ENCODE measurements at places on chromosomes 7 and 10.
A peak's percentile ranks its signal among the peaks of the same experiment; 100 is the strongest.

DNA sequence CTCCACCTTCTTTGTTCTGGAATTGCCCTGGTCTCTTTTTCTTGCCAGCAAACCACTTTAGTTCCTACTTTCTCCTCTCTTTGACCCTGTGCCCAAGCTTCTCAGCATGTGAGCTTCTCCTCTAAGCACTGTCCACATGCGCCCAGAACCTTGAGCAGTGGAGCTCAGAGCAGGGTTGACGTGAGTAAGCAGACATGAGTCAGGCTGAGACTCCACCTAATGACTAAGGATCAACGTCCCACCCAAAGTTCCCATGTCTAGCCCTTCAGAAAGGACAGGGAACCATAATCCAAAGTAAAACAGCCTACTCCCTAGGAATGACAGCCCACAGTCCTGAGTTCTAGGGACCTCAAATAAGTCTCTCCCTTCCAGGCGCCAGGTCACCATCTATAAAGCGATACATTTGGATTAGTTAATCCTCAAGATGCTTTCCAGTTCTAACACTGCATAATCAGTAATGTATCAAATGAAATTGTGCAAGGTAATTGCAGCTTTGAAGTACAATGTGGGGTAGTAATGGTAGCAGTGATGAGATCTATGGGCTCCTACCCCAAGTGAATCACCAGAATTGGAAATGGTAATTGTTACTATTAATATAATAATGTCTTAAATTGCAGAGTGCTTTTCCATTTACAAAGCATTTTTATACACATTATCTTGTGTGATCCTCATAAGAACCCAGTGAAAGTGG is 44.5 kb downstream of the KCNMA1 start:
- H3K27ac ChIP-seq: no peak overlapping the region
- DNase-seq: peak; percentile 27

GRCh38 chr7:29518616-29519015 is 45.0 kb upstream of the PRR15 start:
- no peaks in the 10 kb centered on the region for H3K4me1 ChIP-seq
- DNase-seq: no peak
- no peak overlapping the region for H3K4me3 ChIP-seq
- peaks cover 12% of the 10 kb centered on the region for H3K27me3 ChIP-seq

DNA sequence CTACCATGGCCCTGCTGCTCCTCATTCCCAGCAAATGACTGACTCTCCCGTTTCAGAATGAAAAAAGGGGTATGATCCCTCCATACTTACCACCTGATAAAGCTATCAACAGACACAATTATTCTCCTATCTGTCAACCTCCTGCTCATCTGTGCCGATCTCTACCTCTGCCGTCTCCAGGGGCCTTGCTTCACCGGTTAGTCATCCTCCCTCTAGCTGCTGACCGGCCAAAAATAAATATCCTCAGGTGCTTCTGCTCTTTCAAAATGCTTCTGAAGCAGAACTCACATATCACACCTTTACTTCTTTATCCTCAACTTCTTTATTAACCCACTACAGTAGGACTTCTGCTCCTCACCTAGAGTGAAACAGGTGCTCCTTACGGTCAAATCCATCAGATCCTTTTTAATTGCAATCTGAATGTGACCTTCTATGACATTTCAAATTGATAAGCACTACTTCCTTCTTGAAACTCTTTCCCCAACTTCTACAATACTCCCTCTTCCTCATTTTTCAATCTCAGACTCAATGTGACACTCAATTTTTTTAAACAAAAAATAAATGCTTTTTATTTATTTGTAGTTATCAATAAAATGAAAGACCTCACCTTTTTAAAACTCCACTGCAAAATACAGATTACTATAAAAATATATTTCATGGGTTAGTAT is 63.2 kb downstream of the LMBR1 start:
- no peak overlapping the region for H3K4me3 ChIP-seq
- no peak for DNase-seq
- H3K27ac ChIP-seq: no peak overlapping the region

DNA sequence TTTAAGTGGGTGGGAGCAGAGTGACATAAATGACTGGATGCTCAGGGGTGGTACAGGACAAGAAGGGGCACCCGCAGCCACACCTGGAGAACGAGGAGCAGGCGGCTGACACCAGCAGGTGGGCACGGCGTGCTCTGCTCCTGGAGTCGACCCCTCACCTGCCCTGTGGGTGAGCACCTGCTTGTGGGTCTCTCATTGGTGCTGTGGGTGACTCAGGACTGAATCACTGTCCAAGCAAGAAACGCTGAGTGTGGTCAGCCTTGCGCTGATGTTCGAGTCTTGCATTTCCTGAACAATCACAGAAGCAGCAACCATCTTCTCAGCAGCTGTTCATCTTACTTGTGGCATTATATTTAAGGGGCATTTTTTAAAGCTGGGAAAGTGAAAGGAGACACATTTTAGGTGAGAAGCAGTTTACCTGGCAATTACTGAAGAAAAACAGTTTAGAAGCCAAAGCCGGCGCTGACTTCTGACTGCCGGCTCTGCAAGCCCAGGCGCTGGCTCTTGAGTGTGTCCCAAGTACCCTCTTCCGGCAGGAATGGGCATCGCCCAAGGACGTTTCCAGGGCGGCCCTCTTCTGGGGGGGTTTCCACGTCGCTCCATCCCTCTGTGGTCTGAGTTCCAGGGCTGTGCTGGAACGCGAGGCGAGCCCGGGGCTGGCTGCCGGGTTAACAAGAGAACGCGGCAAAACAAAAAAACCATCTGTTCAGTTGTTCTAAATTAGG is 145.2 kb upstream of the PFKP start:
- no peak overlapping the region for H3K4me3 ChIP-seq
- H3K27ac ChIP-seq: no peak overlapping the region
- no peak for DNase-seq
- H3K4me1 ChIP-seq: no peaks in the 10 kb centered on the region
- no peaks in the 10 kb centered on the region for H3K36me3 ChIP-seq

DNA sequence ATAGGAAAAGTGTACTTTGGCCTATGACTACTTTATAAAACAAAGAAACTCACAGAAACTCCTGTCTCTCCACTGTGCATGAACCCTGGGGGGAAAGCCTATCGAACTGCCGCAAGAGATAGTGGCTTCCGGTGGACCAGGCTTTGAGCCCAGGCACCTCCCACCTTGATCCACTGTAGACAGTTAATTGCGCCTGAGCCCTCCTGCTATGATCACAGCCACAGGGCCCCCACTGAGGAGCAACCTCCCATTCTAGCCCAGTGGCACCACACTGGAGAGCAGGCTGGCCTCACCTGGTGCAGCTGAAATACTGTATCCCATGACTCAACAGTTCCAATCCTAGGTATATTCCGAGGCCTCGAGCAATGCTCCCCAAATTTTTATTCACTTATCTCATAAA is 98.8 kb downstream of the COBL start:
- no peaks in the 10 kb centered on the region for H3K4me1 ChIP-seq
- H3K27ac ChIP-seq: no peak overlapping the region
- H3K36me3 ChIP-seq: no peaks in the 10 kb centered on the region
- no peaks in the 10 kb centered on the region for H3K27me3 ChIP-seq

DNA sequence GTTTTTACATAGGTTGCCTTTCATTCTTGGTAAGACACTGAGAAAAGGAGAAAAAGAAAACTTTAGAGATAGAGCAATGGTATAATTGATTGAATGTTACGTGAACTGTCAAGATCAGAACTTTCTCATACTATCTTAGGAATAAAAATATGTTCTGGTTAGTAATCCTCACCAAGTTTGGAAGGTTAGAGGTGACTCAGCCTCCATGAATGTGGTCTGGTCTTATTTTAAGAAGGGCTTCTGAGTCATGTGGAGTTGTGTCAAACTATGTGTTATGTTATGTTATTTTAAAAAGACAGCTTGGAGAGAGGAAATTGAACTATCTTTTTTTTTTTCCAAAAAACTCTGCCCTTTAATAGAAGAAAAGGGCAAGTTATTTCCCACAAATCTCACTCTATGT is 458.6 kb upstream of the KLF6 start:
- peaks cover under 1% of the 10 kb centered on the region for H3K27me3 ChIP-seq
- no peak for DNase-seq
- no peak overlapping the region for H3K27ac ChIP-seq
- no peaks in the 10 kb centered on the region for H3K4me1 ChIP-seq
- H3K4me3 ChIP-seq: no peak overlapping the region
- H3K36me3 ChIP-seq: no peaks in the 10 kb centered on the region

DNA sequence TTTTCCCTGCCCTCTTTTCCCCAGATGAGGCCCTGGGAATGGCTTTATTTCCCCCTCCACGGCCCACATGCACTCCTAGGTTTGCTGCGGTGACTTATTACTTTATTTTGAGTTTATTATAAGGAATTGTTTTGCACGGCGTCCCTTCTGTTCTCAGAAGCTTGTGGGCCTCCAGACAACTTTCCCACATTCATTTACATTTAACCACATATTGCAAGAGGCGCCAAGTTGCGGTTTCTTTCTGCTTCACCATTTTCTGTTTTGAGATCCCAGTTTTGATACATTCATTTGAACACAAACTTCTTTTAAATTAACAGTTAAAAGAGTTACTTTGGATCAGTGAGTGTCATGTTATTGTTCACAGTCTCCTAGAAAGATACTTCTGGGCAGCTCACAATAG is 532.5 kb upstream of the MGMT start:
- no peak overlapping the region for H3K27ac ChIP-seq
- H3K4me3 ChIP-seq: no peak overlapping the region
- no peaks in the 10 kb centered on the region for H3K4me1 ChIP-seq
- no peak for DNase-seq

DNA sequence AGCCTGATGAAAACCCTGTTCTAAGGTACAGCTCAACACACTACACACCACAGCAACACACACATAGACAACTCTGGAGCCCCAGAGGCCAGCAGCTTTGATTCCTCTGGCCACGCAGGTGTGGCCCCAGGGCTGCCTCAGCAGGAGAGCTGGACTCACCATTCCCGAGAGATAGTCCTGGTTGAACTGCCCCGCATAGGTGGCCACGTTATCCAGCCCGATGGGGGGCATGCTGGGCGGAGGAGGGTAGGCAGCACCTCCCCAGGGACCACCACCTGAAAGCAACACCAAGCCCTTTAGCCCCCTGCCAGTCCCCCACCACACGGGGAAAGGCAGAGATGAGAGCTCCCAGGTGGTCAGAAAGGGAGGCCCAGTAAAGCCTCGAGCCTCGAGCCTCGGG is 34.7 kb downstream of the ANXA11 start:
- no peak overlapping the region for H3K4me3 ChIP-seq
- no peak overlapping the region for H3K27ac ChIP-seq
- H3K27me3 ChIP-seq: no peaks in the 10 kb centered on the region
- H3K4me1 ChIP-seq: no peaks in the 10 kb centered on the region
- peaks cover 71% of the 10 kb centered on the region for H3K36me3 ChIP-seq

DNA sequence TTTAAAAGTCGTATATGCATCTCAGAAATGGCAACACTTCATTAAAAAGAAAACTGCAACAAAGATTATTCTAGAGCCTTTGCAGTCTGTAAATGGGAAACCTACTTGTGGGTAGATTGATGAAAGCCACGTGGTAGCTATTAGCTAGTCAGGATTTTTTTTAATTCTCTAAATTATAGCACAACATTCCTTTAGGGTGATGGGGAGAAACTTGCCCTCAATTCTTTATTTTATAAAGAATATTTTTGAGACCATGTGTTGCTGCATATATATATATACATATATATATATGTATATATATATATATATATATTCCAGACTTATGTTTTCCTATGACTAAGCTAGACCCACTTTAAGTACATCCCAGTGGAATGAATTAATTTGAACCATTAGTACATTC is 118.0 kb downstream of the PPP1R3A start:
- H3K4me3 ChIP-seq: no peak overlapping the region
- H3K4me1 ChIP-seq: no peaks in the 10 kb centered on the region
- no peak for DNase-seq
- H3K36me3 ChIP-seq: no peaks in the 10 kb centered on the region
- H3K27me3 ChIP-seq: no peaks in the 10 kb centered on the region

GRCh38 chr10:69009360-69009759 is 20.8 kb downstream of the KIFBP start:
- peaks cover 51% of the 10 kb centered on the region for H3K36me3 ChIP-seq
- no peak for DNase-seq
- H3K27me3 ChIP-seq: no peaks in the 10 kb centered on the region
- H3K27ac ChIP-seq: no peak overlapping the region
- no peak overlapping the region for H3K4me3 ChIP-seq
- H3K4me1 ChIP-seq: no peaks in the 10 kb centered on the region

DNA sequence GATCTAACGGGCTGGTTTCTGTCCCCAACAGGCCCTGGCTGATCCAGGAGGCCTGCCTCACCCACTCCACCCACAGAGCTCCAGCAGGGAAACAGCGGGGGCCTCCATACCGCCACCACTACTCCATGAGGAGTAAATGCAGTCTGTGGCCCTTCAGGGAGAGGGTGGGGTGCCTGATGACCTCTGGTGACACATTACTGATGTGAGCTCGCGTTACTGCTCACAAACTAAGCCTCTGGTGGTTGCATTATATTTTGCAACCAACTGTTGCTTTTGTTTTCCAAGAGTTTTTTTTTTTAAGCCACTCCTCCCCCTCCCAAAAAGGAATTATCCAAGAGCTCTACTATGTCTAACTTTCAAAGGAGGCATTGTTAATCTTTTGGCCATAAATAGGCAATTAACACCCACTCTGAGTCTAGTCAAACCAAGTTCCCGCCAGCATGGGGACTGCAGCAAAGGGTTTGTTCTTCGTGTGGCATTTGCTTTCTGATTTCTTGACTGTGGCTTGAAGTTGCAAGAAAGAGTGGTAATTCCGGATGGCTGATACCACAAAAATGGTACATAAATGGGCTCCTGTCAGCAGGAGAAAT is 72.6 kb downstream of the FAM53B start:
- peak; percentile 86 for DNase-seq
- peaks cover 16% of the 10 kb centered on the region for H3K36me3 ChIP-seq

- no peak overlapping the region for H3K4me3 ChIP-seq
- H3K27ac ChIP-seq: no peak overlapping the region
- H3K36me3 ChIP-seq: no peaks in the 10 kb centered on the region
- H3K27me3 ChIP-seq: no peaks in the 10 kb centered on the region
These were observed 154.8 kb downstream of the CHN2 start for GRCh38 chr7:29349362-29349761.

GRCh38 chr10:96991313-96991841 is 159.3 kb downstream of the LCOR start:
- no peak overlapping the region for H3K4me3 ChIP-seq
- no peaks in the 10 kb centered on the region for H3K4me1 ChIP-seq

- no peak within 1 kb of the TSS for H3K27ac ChIP-seq
- H3K27me3 ChIP-seq: no peaks in the 10 kb centered on the region
- no peaks in the 10 kb centered on the region for H3K36me3 ChIP-seq
- H3K4me3 ChIP-seq: peak within 1 kb of the TSS; percentile 50
- DNase-seq: peak; percentile 66
These were observed at the start of gene CAV1 for GRCh38 chr7:116524609-116525297. Gene CAV1, plus strand, starts transcription at chr7:116525036. Its CDS starts 27 bp downstream, at chr7:116525063.

- H3K36me3 ChIP-seq: peaks cover 15% of the 10 kb centered on the region
- H3K27ac ChIP-seq: no peak overlapping the region
- H3K27me3 ChIP-seq: no peaks in the 10 kb centered on the region
- H3K4me1 ChIP-seq: no peaks in the 10 kb centered on the region
These were observed 93.9 kb downstream of the SEPTIN7 start for GRCh38 chr7:35894721-35895120.

All from K562 (cell line).